Endothelial cell (in vitro differentiated cells): ENCODE measurements at places on chromosomes 5 and 9. TPM values are rescaled to one million over a fixed set of nuclear protein-coding genes. Genes with fewer than 3 reads are reported as not detected.

- DNase-seq, result no peak
Measured at GRCh38 chr9:133514460-133515239, 10.1 kb downstream of the MYMK start.

- no peak for DNase-seq
Measured at GRCh38 chr5:81995407-81995806, 23.6 kb downstream of the ATG10 start.

DNA sequence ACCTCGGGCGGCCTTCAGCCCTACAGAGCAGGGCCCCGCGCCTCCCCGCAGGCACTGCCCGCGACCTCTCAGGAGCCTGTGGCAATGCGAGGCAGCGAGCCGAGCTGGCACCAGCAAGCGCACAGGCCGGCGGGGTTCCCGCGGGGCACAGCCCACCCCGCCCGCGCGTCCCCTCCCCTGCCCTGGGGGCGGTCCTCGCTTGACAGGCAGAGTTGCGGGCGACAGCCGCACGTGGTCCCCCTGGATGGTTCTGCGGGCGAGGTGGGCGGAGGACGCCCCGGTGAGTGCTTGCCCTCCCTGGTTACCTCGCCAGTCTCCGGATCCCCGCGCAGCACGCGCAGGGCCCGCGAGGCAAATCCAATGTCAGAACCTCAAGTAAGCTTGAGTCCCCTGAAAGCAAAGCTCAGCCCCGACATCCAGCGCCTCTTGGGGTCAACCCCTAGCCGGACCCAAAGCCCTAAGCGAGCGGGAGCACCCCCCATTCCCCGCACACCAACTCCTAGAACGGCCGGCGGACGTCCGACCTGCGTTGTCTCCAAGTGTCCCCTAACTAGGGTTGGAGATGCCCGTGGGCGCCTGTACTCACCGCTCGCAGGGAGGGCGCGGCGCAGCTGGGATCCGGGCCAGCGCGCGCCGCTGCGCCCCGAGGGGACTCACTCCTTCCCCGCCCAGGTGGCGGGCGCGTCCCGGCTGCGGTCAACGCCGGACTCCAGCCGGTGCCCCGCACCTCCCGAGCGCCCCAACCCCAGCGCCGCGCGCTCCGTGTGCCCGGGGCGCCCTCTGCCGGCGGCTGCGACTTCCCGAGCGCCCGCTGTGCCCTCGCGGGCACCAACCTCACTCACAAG lies at the start of gene DRD1:
Gene DRD1, minus strand, starts transcription at position 123 of the 845 bp plus-strand sequence. CDS start 1,083 bp downstream, outside the sequence.
- peak; percentile 80 for DNase-seq

DNA sequence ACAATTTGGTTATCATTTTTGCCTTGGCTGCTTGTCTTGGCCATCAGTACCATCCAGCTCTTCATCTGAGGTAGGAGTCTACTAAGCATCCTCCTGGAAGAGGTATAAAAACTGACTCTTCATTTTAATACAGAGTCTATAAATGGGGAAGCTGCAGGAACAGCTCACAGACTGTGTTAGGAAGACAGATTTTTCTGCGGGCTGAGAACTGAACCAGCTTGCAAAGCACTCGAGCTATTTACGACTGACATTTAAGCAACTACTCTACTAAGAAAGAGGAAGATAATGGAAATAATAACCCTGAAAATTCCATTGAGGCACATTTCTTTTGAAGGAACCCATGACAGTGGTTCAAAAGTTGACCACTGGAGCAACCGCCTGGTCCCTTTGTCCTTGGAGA lies 314.5 kb upstream of the RFX3 start:
- no peak for DNase-seq

Gene OBP2B
- not detected for total RNA-seq

GRCh38 chr9:104810421-104811339 lies 46.8 kb downstream of the NIPSNAP3B start:
- no peak for DNase-seq

GRCh38 chr9:129822898-129823541 lies 916 bp downstream of the TOR1A start:
- DNase-seq, result peak; percentile 38
